NCI-H446 treated with DMSO at 0.1 percent for 48 hours (cell line): ENCODE measurements at places on chromosomes 3 and 15.

GRCh38 chr15:73869216-73869995 lies 4.0 kb upstream of the TBC1D21 start:
- no peak for DNase-seq

DNA sequence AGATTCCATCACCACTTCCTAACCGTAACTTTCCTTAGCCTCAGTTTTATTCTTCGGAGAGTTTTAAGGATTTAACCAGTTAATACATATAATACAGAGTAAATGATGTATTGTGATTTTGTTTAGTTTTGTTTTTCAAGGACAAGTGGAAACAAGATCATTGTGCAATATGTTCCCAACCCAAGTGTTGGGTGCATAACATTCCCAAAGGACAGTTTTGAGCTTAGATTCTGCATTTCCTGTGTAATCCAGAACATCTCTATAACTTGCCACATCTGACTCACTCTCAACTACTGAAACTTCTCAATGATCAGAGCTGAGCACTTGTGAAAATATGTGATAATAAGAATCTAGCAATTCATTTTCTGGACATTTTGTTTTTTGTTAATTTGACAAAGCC lies 466.1 kb upstream of the PPP2R3A start:
- no peak for DNase-seq

DNA sequence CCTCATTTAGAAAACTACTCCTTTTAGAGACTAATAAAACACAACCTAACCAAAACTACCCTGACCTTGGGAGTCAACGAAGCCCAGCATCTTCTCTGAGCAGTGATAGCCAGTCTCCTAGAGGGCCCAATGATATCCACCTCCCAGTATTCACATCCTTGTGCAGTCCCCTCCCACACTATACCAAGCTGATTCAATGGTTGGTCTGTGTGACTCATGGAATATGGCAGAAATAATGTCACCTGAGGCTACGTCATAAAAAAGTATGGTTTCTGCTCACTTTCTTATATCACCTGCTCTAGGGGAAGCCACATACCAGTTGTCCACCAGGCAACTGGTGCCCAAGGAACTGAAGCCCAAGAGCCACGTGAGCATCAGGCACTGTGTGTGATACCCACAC lies 21.4 kb upstream of the USF3 start:
- DNase-seq, result no peak

DNA sequence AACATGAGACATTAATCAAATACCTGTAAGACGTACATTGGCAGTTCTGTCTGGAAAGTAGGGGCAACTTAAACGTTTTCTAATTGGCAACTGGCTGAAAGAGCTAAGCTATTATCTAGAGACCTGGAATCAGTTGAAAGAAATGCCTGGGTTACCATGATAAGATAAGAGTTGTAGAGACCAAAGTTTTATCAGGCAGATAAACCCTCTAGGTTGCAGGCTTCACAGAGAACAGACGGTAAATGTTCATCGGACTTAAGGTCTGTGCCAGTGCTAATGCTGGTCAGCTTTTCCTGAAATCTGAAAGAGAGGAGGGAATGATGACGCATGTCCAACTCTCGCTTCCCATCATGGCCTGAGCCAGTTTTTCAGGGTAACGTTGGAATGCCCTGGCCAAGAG lies 196.2 kb downstream of the ROBO2 start:
- no peak for DNase-seq

DNA sequence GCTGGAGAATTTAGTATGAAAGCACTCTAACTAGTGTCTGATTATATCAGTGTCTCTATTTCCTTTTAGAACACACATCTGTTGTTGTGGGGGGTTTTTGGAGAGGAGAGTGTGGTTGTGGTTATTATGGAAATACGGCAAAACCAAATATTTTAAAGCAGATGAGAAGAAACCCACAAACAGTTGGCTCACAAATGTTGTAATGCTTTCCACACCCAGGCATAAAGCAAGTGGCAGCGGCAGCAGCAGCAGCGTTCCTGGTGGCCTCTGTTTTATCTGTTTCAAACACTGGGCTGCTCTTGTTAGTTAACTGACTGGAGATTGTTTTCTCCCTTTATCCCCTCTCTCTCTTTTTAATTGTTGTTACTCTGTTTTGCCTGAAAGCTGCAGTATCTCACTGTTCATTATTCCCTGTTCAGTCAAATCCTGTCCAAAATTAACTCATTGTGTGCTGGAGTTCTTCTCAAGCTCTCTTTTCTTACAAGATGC lies 1045.5 kb upstream of the NR2F2 start:
- no peak for DNase-seq

GRCh38 chr15:73873889-73874511 lies 636 bp downstream of the TBC1D21 start:
- DNase-seq, result peak; percentile 19

GRCh38 chr15:89823836-89824606 lies 9.4 kb upstream of the ANPEP start:
- no peak for DNase-seq

DNA sequence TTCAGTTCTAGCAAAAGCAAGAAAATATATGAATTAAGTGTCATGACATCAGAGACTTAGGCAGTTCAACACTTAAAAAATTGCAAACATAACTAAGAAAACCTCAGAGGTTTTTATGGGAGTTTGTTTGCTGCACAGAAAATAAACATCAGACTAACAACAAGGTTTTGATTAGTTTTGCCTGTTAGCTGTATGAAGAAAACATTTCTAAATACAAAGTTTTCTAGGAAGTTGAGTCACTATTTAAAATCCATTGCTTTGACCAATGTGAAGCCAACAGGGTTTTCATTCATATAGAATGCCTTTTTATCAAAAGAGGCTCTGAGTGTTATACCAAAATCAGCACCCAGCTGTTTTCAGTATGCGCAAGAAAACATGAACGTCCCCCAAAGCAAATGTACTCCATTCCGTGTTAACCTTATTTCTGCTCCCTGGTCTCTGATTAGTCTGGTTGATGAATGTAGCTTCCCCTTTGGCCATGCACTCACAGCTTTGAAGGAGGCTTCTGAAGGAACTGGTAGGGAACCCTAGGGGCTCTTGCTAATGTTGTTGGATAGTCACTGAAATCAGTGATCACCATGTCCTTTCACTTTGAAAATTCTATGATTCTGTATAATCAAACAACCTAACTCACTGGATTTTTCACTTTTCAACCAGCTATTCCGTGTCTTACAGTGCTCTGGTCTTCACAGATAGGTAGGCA lies 89.6 kb upstream of the TSEN2 start:
- DNase-seq, result no peak

DNA sequence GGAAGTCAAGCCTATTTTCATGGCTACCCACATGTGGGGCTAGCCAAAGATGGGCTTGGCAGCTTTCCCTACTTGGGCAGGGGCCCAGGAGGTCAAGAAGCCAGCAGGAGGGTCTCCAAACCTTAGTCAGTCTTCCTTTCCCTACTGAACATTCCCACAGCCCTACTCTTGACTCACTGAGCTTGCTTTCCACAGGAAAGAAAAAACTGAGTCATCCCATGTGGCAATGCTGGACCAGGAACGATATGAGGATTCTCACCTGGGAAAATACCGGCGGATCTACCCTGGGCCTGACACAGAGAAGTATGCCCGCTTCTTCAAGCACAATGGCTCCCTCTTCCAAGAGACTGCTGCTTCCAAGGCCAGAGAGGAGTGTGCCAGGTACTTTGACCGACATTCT lies 3.7 kb upstream of the NGRN start:
- no peak for DNase-seq

GRCh38 chr3:61650276-61650675 lies 88.9 kb downstream of the PTPRG start:
- DNase-seq, result peak; percentile 85

DNA sequence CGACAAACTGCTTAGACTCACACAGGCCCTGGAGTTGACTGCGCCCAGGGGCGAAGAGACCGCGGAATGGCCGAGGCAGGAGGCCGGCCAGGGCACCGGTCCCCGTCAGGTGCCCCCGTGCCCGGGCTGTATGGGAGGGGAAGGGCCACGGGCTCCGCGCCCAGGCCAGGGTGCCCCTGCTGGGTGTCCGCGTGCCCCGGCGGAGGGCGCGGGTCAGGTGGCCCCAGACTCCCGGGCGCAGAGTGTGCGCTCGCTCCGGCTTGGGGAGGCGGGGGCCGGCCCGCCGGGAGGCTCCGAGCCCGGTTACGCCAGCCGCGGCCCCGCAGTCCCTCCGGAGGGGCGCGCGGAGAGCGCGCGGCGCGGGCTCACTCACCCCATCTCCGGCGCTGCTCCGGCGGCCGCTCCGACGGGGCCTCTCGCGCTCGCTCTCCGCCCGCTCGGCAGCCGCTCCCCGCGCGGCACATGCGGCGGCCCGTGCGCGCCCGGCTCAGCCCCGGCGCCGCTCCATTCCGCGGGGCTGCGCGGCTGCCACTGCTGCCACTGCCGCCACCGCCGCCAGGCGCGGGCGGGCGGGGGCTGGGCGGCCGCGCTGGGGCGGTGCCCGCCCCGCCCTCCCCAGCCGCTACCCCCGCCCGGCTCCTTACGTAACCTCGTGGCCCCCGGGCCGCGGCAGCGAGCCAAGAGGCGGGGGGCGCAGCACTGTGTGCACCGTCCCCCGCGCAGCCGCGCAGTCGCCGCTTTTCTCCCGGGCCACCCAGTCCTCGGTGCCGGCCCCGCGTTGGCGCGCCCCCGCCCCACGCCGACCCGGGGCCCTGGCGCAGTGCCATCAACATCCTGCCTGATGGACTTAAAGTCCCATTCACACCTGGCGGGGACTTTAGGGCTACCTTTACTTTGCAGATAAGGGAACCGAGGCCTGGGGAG lies at the start of gene HOMER2:
TSS of gene HOMER2 (minus strand) at position 563 of the 924 bp plus-strand sequence. CDS start at position 378, 185 bp downstream.
- DNase-seq, result no peak

GRCh38 chr3:195892105-195893043 lies 16.0 kb downstream of the TNK2 start:
- no peak for DNase-seq

DNA sequence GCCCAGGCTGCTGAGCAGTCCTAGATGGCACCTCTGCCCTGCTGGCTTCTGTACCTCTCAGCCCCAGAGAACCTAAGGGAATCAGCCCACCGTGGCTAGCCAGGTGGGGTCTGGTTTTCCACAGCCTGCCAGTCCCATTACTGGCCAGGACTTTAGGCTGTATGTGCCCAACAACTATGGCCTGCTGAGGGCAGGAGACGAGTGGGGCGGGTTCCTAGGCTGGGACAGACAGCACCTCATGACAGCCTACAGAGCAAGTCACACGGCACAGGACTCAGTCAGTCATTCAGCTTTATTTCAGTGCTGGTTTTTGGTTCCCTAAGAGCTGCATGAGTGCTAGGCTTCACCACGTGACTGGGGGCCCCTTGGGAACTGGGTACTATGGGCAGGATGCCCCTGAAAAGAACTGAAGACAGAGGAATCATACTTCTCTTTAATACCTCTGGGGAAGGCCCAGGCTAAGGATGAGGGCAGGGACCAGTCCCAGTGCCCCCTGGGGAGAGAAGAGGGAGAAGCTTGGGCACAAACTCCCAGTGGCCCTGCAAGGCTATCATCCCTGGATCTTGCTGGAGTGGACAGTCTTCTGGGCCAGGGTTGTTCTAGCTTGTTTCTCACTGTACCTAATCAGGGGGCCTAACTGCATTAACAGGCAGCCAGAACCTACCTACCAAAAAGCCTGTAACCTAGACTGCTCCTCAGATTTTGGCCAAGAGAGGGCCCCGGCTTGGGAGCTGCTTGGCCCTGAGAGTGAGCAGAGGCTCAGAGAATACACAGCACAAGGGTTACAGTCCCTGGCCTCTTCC lies 14.8 kb downstream of the CLK3 start:
- DNase-seq, result no peak

- DNase-seq, result no peak
Observed at GRCh38 chr3:46693038-46693891, at the start of gene ALS2CL. ALS2CL (minus strand) TSS chr3:46693679; CDS start chr3:46689440, 4,239 bp downstream.

GRCh38 chr3:39103791-39104552 lies 3.5 kb downstream of the GORASP1 start:
- DNase-seq, result no peak

DNA sequence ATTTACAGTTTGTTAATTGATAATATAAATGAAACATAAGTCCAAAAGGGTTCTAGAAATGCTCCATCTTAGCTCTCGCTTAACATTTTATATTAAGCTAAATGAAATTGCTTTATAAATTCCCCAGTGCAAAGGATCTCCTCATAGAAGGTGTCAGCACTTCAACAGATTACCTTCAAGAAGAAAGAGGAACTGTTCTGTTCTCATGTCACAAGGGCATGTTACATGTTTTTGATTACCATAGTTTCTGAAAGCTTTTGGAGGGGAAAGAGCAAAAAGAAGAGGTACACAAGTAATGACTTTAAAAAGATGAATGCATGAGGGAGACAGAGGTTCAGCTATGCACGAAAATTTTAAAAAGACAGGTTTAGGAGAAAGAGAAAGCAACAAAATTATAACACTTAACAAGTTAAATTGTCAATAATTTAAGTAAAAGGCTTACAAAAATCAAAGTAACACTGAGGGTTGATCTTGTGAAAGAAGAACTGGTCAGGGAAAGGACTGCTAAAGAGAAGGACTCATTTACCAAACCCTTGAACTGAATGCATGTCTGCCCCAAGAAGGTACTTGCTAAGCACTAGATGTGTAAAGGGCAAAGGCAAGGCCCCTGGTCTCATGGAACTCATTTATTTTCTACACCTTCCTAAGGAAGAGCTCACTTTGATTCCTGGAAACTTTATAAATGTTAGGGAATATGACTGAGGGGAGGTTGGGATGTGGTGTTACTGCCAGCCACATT lies 45.1 kb downstream of the CCDC191 start:
- DNase-seq, result no peak

GRCh38 chr3:126147147-126147931 lies 33.0 kb downstream of the ALDH1L1 start:
- DNase-seq, result no peak

DNA sequence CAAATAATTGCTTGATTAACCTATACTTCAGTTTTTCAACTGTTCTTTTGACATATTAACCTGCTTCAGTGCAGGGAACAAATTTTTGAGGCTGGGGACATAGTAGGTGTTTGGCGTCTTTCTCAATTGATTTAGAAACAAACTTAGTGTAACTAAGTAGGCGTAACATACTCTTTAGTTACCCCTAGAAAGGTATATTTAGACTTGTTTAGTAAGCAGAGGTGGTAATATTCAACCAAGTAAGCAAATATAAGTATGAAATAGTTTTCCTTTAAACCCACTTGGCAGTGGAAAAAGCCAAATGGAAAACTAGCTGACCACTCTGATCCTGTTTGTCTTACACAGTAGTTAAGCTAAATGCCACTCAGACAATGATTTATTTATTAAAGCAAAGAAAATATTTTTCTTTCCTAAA lies 113.2 kb downstream of the MBNL1 start:
- DNase-seq, result no peak

DNA sequence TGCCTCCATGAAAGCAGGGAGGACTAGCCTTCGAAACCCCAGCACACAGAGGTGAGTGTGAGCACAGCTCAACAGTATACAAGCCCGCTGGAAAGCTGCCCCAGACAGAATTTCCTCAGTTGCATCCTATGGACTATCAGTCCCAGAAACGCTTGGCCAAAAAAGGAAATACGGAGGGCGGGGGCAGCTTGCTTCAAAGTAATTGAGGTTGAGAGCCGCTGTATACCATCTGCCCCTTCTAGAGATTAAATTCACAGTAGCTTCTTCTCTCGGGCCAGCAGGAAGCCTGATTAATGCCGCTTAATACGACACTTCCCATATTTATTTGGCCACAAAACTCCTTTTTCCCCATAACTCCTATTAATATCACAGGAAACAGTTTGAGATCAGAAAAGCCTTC lies 88.7 kb downstream of the LIPC start:
- DNase-seq, result no peak
